ENCODE measurements at places on chromosomes 7 and 10.

- DNase-seq: no peak
These were observed 28.1 kb downstream of the ATE1 start for GRCh38 chr10:121899727-121900126.

- DNase-seq: no peak
These were observed 5.2 kb upstream of the SAMD8 start for GRCh38 chr10:75106242-75106641.

DNA sequence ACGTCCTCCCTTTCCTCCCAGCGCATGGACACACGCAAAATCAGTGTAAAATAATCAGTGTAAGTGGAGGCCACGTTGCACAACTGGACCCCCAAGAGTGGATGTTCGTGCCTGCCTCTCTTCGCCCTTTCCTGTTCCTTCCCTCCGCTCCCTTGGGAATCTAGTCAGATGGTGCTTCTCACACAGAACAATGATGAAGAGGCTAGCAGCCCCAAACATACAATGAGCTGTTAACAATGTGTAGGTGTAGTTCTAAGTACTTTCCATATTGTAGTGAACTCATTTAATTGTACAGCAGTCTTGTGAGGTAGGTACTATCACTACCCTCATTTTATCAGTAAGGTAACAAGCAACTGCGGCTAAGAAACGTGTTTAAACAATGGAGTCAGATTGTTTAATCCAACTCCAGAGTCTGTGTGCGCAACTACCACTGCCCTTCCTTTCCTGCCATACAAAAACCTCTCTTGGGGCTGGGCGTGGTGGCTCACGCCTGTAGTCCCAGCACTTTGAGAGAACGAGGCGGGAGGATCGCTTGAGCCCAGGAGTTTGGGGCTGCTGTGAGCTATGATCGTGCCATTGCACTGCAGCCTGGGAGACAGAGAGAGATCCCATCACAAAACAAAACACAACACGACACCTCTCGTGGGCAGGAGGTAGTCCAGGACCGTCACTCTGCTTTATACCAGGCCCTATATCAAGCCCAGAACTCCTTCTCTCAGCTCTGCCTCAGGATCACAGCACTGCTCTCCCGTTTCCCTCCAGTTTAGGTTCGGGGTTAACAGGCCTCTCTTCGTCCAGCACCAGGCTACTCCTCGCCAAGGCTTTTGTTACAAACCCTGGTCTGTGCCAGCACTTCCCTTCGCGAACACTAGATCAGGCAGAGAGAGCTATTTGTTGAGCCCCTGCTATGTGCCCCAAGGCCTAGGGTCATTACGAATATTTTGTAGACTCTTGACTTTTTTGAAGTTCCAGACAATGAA is 1.1 kb downstream of the FKBP9 start:
- no peak for DNase-seq

- DNase-seq: no peak
These were observed 45.9 kb downstream of the COL1A2 start for GRCh38 chr7:94440451-94441039.

GRCh38 chr10:15485684-15486316 is 114.7 kb upstream of the FAM171A1 start:
- DNase-seq: no peak

DNA sequence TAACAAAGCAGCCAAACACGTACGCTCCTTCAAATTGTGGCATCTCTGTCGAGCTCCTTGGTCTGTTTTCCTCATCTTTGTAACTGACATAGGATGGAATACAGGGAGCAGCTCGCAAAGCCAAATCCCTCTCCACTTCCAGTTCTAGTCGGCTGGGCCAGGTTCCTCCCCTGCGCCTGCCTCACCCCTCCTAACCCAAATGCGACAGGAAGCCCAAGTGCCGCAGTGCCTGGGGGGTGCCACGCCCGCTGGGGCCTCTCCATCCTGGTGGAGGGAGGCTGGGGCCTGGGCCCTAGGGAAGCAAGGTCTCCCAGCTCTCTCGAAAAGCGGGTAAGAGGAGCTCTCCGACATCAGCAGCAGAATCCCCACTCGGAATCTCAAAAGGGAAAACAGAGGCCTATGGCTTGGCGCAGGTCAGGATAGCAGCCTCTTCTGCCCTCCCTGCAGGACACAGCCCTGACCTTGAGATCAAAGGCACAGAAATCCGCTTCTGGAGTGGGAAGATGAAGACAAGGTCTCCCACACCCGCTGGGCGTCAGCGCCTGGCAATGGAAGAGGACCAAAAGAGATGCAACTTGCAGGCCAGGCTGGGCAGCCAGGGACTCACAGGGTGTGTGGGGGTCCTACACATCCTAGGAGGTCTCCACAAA is 165.8 kb downstream of the NRF1 start:
- DNase-seq: no peak

DNA sequence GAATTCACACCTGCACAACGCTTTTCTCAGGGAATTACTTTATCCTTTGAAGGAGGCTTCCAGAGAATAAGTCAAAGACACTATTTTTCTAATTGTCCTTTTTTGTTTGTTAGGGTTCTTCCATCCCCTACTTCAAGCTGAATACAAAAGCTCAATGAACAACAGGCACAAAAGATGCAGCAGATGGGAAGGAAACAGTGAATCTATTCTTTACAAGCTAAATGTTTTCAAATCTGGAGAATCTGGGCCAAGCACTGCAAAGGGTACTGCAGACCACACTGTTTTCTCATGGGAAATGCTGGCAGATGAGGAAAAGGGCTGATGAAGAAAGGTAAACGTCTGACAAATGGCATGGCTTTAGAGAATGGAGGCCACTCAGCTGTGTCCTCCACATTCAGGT is 18.5 kb downstream of the LIPA start:
- DNase-seq: no peak

DNA sequence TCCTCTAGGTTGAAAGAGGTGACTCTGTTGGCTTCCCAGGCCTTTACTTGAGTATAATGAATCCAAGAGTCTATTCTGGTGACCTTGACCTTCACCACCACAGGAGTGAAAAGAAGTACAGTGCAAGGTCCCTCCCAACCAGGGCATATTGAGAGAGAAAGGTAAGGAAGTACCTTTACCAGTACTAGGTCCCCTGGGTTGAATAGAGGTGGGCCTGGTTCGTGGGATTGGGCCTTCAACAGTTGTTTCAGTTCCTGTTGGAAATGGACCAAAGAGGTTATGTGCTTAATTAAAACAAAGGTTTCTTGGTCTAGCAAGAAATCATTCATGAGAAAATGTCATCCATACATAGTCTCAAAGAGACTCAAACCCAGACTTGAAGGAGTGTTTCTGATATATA is 6.4 kb upstream of the SFTPA1 start:
- no peak for DNase-seq

DNA sequence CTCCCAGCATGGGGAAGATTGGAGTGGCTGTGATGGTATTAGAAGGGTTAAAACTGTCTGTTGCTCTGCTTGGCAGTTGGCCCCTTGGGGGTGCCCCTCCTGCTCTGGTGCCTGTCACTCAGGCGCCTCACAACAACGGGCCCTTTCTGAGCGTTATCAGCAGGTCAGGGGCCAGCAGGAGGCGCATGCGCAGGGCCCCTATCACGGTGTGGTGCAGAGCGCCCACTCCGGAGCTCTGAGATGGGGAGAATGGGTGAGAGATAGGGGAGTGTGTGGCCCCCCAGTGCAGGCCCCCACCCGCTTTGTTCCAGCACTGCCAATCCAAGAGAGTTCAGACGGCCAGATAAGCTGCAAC is 24.8 kb downstream of the GBX1 start:
- no peak for DNase-seq

GRCh38 chr7:44213877-44214388 is 13.2 kb downstream of the YKT6 start:
- DNase-seq: no peak

DNA sequence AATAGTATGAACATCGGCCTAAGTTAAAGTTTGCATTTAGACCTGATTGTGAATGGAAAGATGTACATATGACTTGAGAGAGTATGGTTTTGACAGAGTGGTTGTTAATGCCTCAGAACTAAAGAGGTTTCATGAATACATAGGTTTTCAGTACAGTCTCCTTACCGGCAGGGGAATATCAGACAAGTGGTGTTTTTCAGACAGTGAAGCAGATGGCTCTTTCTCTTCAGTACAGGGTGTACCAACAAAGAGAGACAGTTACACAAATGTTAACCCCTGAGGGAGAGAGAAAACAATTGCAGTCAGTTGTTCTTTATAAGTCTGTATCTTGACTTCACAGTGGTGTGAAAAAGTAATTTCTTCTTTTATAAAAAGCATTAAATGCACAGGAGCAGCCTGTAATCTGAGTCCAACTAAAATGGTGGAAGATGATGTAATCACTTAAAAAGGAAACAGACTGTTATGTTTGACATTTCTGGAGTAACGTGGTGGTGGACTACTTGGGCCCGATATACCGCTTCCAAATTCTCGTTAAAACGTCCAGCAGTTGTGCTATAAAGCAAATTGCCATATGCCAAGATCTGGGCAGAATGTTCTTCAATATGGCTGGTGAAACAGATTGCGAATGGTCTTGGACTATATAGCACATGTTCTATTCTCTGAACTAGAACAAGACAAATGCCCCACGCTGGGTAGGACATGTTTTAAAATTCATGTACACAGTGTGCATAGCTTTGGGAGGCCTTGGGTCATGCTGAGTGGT is 69.2 kb downstream of the SDK1 start:
- no peak for DNase-seq

- DNase-seq: no peak
These were observed 50.6 kb downstream of the PRTFDC1 start for GRCh38 chr10:24901686-24902399.

Measured in stimulated activated CD8-positive, alpha-beta memory T cell treated with anti-CD3 and anti-CD28 coated beads, Interleukin-7, amount 100 ng/mL, for 1 hour (primary cell).